GOT3 (cell line): ENCODE measurements at places on chromosomes 13 and 19.

- DNase-seq = no peak
Measured at GRCh38 chr13:106527445-106527801, 8.0 kb downstream of the EFNB2 start.

- no peak for DNase-seq
Measured at GRCh38 chr13:20294497-20294896, 62.4 kb upstream of the GJB6 start.

- no peak for DNase-seq
Measured at GRCh38 chr19:15631817-15632216, 8.9 kb upstream of the CYP4F3 start.

DNA sequence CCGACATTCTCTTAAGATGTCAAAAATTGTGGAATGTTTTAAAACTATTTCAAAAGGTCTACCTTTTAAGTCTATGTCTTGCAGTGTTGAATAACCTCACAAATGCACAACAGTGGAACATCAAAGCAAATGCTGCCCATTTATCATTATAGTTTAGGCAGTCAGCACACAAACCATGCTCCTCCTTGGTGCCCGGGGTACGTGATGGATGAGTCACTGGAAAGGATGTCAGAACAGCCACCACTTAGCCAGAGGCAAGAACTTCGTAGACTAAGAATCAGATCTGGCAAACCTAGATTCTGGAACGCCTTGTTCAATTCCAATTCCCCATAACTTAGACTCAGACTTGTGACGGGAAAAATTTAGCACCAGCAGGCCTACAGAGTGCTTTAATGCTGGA lies 343.6 kb downstream of the FGF9 start:
- no peak for DNase-seq

GRCh38 chr19:52533901-52534300 lies 6.4 kb downstream of the ZNF808 start:
- no peak for DNase-seq

GRCh38 chr13:25688536-25688935 lies 316.8 kb downstream of the ATP8A2 start:
- no peak for DNase-seq

DNA sequence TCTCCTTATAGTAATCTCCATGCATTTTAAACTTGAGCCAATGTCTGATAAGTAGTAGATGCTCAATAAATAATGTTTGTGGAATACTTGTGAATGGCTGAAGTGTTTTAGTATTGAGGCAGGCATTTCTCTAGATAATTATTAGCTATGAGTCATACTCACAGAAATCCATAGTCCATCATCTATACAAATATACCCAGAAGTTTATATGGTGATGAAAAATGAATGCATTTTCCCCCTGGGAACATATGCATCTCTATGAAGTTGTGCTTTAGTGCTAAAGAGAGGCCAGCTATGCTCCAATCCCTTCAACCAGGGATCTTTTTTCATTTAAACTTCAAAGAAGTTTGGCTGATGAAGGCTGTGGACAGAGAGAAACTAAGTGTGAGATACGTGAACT lies 17.2 kb downstream of the MBNL2 start:
- no peak for DNase-seq

GRCh38 chr13:114071991-114072390 lies 60.4 kb downstream of the RASA3 start:
- no peak for DNase-seq

DNA sequence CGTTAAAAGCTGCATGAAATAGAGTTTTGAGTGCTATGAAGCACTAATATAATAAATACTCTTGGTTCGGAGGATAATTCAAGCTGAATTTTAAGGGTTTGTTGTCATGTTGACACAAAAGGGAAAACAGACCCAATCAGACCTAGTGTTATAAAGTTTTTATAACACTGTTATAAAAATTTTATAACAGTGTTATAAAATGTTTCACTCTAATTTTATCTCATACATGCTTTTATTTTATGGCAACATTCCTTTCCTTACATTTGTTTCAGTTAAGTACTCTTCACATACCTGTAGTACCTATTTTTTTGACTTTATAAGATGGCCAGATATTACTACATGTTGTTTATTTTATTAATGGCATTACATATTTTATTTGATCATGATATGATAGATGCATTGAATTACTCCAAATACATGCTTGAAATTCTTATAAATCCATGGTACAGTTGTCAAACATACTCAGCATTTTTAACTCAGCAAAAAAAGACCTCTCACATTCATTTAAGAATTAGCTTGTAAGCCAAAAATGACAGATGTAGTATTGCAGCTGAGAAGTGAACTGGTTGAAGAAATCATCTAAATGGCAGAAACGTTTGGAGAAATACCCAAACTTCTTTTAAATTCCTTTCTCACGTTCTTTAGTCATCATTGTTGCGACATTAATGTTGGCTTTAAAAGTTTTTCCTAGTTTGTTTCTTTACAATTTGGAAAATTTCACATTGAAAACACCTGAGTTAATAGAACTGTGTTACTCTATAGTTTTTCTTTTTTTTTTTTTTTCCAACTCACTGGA lies 104.5 kb downstream of the PIBF1 start:
- no peak for DNase-seq

GRCh38 chr13:43516401-43516833 lies 270.4 kb downstream of the ENOX1 start:
- no peak for DNase-seq

- no peak for DNase-seq
Measured at GRCh38 chr13:80871481-80871880, 530.6 kb upstream of the SPRY2 start.

- DNase-seq = no peak
Measured at GRCh38 chr19:55497763-55498162, 9.5 kb downstream of the SSC5D start.
